H1 (cell line): ENCODE measurements at places on chromosomes 4 and X.
A peak's percentile ranks its signal among the peaks of the same experiment; 100 is the strongest.

DNA sequence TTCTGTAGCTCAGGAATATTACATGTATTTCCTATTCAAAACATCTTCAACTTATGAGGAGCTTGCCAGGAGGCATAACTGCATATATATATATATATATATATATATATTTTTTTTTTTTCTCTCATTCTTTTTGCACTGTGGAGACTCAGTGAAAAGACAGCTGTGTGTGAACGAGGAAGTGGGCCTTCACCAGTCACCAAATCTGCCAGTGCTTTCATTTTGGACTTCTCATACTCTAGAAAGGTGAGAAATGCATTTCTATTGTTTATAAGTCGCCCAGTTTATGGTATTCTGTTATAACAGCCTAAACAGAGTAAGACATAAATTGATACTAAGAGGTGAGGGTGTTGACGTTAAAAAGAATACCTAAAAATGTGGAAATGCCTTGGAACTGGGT, 710.6 kb downstream of the TRAM1L1 start:
- H3K36me3 ChIP-seq: no peaks in the 10 kb centered on the region
- DNase-seq: no peak
- no peaks in the 10 kb centered on the region for H3K27me3 ChIP-seq
- no peaks in the 10 kb centered on the region for H3K4me1 ChIP-seq
- no peak overlapping the region for H3K27ac ChIP-seq

- no peak for DNase-seq
- H3K27ac ChIP-seq: no peak overlapping the region
- peaks cover 3% of the 10 kb centered on the region; the same call in 1 of the 2 replicates for H3K36me3 ChIP-seq
- peaks cover 100% of the 10 kb centered on the region for H3K27me3 ChIP-seq
Observed at GRCh38 chr4:146637621-146638332, 916 bp upstream of the POU4F2 start.

DNA sequence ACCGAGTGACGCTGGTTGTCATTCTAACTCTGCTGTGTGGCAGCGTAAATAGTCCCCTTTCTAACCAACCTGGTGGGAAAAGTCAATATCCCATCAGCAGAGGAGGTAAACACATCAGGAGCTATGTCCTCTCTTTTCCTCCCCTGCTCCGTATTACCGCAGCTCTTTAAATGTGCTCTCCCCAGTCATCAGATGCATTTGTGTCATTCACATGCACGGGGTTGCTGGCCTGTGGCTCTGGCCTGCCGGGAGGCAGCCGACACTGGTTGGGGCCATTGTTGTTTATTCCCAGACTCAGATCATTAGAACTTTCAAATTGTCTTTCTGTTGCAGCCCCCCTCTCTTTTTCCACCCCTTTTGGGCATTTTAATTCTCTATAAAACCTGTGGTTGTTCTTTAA, 21.9 kb downstream of the ARX start:
- no peak overlapping the region for H3K4me3 ChIP-seq
- DNase-seq: no peak
- peaks cover 19% of the 10 kb centered on the region for H3K4me1 ChIP-seq
- H3K27me3 ChIP-seq: no peaks in the 10 kb centered on the region

DNA sequence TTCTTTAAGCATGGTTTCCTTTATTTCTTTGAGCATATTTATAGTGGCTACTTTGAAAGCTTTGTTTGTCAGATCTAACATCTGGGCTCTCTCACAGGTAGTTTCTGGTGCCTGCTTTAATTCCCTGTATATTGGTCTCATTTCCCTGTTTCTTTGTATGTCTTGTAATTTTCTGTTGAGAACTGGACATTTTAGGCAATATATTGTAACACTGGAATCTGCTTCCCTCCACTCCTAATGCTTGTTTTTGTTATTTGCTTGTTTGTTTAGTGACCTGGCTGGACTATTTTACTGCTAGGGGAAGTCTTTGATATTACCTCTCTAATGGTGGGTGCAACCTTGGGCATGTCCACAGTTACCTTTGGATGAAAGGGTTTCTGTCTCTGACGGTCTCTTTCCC, 25.0 kb downstream of the BMPR1B start:
- no peak overlapping the region for H3K4me3 ChIP-seq
- H3K27ac ChIP-seq: no peak overlapping the region
- H3K27me3 ChIP-seq: no peaks in the 10 kb centered on the region
- DNase-seq: no peak
- H3K4me1 ChIP-seq: peaks cover 2% of the 10 kb centered on the region; the same call in 1 of the 2 replicates

DNA sequence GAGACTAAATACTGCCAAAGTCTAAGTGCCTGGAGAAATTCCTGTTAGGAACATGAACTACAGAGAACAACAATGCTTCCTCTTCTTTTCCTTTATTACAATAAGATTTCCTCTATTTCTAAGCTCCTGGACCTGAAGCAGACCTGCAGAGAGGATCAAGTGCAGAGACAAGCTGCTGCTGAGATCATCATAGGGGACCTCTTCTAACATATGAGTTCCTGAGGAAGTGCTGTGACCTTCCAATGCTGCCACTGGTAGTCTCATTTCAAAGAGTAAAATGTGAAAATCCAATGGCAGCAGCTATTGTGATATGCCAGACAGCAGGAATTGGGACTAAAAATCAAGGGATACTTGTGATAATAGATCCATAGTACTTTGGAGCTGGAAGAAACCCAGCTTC, 28.0 kb downstream of the CCNG2 start:
- H3K4me1 ChIP-seq: no peaks in the 10 kb centered on the region
- H3K27ac ChIP-seq: no peak overlapping the region
- H3K27me3 ChIP-seq: no peaks in the 10 kb centered on the region
- H3K36me3 ChIP-seq: no peaks in the 10 kb centered on the region
- H3K4me3 ChIP-seq: no peak overlapping the region

GRCh38 chrX:41491267-41492004, 44.3 kb downstream of the NYX start:
- no peak overlapping the region for H3K4me3 ChIP-seq
- H3K4me1 ChIP-seq: peaks cover 4% of the 10 kb centered on the region; the same call in 1 of the 2 replicates
- DNase-seq: no peak
- no peaks in the 10 kb centered on the region for H3K36me3 ChIP-seq
- peak overlapping the region; percentile 74 for H3K27ac ChIP-seq

GRCh38 chr4:120291541-120291940, 224.9 kb upstream of the MAD2L1 start:
- no peak overlapping the region for H3K27ac ChIP-seq
- H3K36me3 ChIP-seq: no peaks in the 10 kb centered on the region
- H3K4me1 ChIP-seq: no peaks in the 10 kb centered on the region
- no peak overlapping the region for H3K4me3 ChIP-seq
- DNase-seq: no peak

GRCh38 chrX:28659269-28659668, 72.0 kb downstream of the IL1RAPL1 start:
- H3K36me3 ChIP-seq: no peaks in the 10 kb centered on the region
- peak; percentile 29 for DNase-seq
- no peaks in the 10 kb centered on the region for H3K4me1 ChIP-seq
- no peak overlapping the region for H3K27ac ChIP-seq
- H3K4me3 ChIP-seq: no peak overlapping the region

- no peak overlapping the region for H3K27ac ChIP-seq
- H3K4me3 ChIP-seq: no peak overlapping the region
- DNase-seq: no peak
- H3K4me1 ChIP-seq: peaks cover 3% of the 10 kb centered on the region; the same call in 1 of the 2 replicates
- H3K27me3 ChIP-seq: peaks cover 2% of the 10 kb centered on the region; the same call in 1 of the 2 replicates
Observed at GRCh38 chr4:25904748-25905082, 9.3 kb upstream of the SMIM20 start.

DNA sequence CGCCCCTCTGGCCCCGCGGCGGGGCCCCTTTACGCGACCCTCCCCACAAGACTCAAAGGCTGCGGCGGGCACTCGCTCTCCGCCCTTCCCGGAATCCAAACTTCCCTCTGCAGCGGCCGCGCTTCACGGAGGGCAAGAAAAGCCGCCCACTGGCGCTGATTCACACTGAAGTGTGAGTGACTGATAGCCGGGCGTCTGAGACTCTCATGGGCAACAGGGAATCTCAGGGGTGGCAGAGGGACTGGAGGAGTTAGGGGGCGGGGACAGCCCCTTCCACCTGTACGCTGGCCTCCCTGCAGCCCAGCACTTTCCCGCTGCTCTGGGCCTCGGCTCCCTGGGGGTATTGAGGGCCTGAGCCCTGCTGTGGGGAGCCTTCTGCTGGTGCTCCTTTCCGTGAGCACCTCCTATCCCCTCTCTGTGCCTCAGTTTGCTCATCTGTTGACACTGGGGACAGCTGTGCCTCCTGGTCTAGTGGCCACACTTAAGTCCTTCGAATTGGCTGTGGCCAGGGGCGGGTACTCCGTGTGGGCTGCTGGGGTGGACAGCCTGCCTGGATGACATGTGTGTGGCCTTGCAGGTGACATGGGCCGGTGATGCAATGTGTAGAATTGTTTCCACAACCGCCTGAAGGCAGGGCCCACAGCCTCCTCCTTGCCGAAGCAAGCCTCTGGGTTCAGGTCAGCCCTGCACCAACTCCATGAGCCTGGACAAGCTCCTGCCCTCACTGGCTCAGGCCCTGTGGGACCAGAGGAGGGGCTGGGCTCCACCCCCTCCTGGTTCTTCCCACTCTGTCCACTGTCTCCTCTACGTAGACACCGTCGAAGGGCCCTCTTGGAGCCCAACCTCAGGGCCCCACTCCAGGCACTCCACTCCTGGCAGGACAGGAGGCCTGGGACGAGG, 951 bp downstream of the SH3BP2 start:
- peaks cover 16% of the 10 kb centered on the region for H3K4me1 ChIP-seq
- no peak overlapping the region for H3K27ac ChIP-seq
- H3K27me3 ChIP-seq: peaks cover 19% of the 10 kb centered on the region
- DNase-seq: no peak
- peak overlapping the region; percentile 39 for H3K4me3 ChIP-seq

DNA sequence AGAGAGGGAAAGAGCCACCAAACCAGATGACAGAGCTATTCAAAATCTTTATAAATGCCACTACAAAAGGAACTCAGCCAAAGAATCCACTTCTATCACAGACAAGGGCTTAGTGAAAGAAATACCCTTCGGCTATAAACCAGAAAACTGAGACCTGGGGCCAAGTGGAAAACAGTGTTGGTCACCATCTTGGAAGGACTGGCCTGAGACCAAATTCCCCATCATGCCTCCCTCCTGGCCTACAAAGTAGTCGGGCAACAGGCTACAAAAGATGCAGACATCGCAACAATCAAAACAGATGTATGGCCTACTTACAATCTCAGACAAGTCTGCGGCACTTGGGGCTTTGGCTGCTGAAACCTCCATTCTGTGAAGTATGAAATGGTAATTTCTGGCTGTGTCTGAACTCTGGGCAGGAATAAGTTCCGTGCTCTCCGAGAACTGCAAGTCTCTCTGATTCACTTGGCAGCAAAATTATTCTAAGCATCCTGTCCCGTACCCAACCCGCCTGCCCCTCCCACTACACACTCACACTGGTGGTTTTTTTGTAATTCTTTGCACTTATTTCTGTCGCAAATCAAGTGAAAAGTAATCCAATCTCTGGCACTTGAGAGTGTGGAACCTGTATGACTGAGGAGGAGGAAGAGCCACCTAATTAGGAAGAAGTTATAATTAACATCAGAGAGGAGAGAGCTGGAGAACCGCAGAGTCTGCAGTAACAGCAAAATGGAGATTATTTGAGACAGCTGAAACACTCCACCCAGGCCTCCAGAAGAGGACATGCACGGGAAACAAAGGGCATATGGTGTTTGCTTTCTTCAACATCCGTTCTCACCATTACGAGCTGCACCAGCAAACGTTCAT, 87.8 kb downstream of the SH3KBP1 start:
- H3K27ac ChIP-seq: no peak overlapping the region
- H3K27me3 ChIP-seq: no peaks in the 10 kb centered on the region
- H3K4me3 ChIP-seq: no peak overlapping the region
- no peaks in the 10 kb centered on the region for H3K36me3 ChIP-seq
- H3K4me1 ChIP-seq: peaks cover 6% of the 10 kb centered on the region; the same call in 1 of the 2 replicates
- DNase-seq: no peak

GRCh38 chr4:83124111-83124780, 9.7 kb upstream of the PLAC8 start:
- no peaks in the 10 kb centered on the region for H3K36me3 ChIP-seq
- H3K27ac ChIP-seq: no peak overlapping the region
- DNase-seq: no peak
- no peaks in the 10 kb centered on the region for H3K4me1 ChIP-seq

GRCh38 chrX:118534716-118535493, 39.3 kb downstream of the DOCK11 start:
- H3K4me1 ChIP-seq: no peaks in the 10 kb centered on the region; the same call in 1 of the 2 replicates
- DNase-seq: no peak
- H3K4me3 ChIP-seq: no peak overlapping the region
- H3K36me3 ChIP-seq: no peaks in the 10 kb centered on the region

- no peaks in the 10 kb centered on the region for H3K4me1 ChIP-seq
- H3K36me3 ChIP-seq: no peaks in the 10 kb centered on the region
- DNase-seq: no peak
- H3K4me3 ChIP-seq: no peak overlapping the region
- no peak overlapping the region for H3K27ac ChIP-seq
- no peaks in the 10 kb centered on the region for H3K27me3 ChIP-seq
Observed at GRCh38 chrX:147788641-147789350, 122.9 kb upstream of the FMR1 start.

GRCh38 chr4:76267811-76268210, 16.3 kb downstream of the FAM47E start:
- no peak for DNase-seq
- no peaks in the 10 kb centered on the region for H3K36me3 ChIP-seq
- no peak overlapping the region for H3K27ac ChIP-seq

DNA sequence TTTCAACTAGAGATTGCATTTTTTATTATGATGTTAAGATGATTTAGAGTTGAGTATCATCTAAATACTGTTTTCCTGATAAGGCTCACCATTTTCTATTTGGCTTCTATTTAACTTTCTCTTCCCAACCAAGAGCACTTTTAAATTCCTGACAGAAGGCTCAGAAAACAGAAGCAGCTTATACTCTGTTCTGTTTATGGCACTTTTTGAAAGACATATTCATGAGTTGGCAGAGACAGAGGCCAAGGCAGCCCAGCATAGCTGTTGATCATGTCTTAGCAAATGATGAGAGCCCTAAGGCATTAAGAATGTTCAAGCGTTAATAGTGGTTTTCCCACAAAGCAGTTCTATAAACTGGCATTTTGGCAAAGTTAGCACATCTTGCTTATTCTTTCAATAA, 330.3 kb downstream of the TRAM1L1 start:
- no peak overlapping the region for H3K27ac ChIP-seq
- DNase-seq: no peak
- no peak overlapping the region for H3K4me3 ChIP-seq

DNA sequence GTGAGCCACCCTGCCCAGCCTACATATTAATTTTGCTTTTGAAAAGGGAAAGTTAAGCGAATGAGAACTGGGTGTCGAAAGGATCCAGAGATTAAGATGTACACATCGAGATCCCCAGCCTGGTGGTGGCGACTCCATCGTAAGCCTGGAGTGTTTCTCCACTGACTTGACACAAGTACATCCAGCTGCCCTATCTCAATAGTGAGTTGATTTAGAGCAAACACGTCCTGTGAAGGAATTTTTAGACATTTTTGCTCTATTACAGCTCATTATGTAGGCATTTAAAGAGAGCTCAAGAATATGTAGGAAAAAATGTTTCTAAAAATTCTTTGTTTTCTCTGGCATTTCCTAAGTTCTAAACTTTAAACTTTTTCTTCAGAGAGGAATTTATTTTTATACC, 11.7 kb upstream of the CLDN34 start:
- no peaks in the 10 kb centered on the region for H3K4me1 ChIP-seq
- no peaks in the 10 kb centered on the region for H3K27me3 ChIP-seq
- no peak overlapping the region for H3K4me3 ChIP-seq
- H3K36me3 ChIP-seq: no peaks in the 10 kb centered on the region
- no peak for DNase-seq
- no peak overlapping the region for H3K27ac ChIP-seq
